ENCODE measurements at places on chromosomes 7 and 10.

GRCh38 chr10:73837072-73837471, 25.7 kb upstream of the NDST2 start:
- DNase-seq, result no peak

- no peak for DNase-seq
These were observed 154.4 kb downstream of the PTEN start for GRCh38 chr10:88017781-88018180.

DNA sequence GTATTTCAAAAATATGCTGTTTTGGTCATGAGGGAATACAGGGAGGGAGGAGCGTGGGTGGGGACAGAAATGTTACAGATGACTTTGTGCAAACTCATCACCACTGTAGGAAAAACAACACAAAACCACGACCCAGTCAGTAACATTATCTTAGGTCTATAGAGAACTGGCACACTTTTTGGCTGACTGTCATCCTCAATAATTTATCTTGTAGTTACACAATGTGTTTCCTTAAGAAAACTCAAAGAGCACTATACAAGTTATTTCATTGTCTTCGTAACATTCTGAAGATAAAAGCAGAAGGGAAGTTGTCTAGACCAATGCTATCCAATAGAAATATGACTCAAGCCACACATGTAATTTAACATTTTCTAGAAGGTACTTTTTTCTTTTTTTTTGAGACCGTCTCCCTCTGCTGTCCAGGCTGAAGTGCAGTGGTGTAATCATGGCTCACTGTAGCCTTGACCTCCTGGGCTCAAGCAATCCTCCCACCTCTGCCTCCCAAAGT, 16.9 kb upstream of the CDK14 start:
- no peak for DNase-seq

- no peak for DNase-seq
These were observed 119.5 kb downstream of the GPR158 start for GRCh38 chr10:25294032-25294926.

DNA sequence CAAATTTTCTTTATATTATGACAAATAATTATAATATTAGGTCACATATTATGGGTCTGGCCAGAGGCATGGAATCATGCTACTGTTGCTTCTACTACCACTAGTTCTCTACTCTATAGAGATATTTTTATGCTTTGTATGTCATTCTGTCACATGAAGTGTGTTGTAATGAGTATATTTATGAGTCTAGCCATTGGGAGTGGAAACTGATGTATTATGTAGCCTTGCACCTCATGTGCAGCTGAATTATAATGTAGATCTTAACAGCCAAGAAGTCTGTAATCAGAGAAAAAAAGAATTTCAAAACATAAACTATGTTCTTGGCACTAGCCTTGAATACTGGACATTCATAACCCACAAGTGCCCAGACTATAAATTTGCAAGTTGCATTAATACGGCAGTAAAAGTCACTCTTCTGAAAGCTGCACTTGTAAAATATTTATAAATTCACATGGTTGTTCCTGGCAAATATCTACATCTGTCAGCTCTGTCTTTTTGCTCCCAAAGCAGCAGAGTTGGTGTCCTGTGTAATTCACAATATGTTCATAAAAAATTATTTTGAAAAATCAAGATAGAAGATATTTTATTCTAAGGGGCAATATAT, 48.6 kb upstream of the SKAP2 start:
- DNase-seq, result no peak

DNA sequence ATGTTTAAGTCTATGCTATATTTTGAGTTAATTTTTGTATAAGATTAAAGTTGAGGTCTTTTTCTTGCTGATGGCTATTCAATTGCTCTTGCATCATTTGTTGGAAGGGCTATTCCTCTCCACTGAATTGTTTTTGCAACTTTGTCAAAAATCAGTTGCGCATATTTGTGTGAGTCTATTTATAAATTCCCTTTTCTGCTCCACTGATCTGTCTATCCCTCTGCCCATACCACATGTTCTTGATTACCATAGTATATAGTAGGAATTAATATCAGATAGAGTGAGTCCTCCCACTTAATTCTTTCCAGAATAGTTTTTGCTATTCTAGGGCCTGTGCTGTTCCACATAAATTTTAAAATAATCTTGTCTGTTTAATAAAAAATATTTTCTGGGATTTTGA, 152.4 kb upstream of the ADCY1 start:
- no peak for DNase-seq
